ENCODE measurements at places on chromosomes 6 and 20. TPM values are rescaled to one million over a fixed set of nuclear protein-coding genes. Genes with fewer than 3 reads are reported as not detected.

Gene FAM217A
- not detected for total RNA-seq

Gene TAF4
- 16.4 TPM for total RNA-seq

- H3K27me3 ChIP-seq = no peaks in the 10 kb centered on the region
- peaks cover 24% of the 10 kb centered on the region for H3K4me1 ChIP-seq
- DNase-seq = no peak
- H3K36me3 ChIP-seq = peaks cover 47% of the 10 kb centered on the region
- no peak overlapping the region for H3K4me3 ChIP-seq
These were observed 17.1 kb downstream of the DIDO1 start for GRCh38 chr20:62908971-62909791.

DNA sequence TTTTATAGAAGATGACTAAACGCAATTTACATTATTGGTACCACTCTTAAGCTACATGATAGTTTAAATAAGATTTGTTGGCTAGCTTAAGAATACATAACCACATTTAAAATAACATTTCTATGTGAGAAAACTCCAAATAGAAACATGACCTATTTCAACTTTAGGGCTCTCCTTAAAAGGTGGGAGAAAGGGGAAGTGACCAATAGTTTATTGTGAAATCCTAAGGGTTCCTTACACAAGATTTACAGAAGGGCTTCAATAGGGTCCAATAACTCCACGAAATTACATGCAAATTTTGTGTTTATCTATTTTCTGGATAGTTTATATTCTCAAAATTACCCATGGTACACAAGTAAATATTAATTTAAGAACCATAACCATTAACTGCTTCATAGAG is 91.6 kb upstream of the DST start:
- H3K27me3 ChIP-seq = no peaks in the 10 kb centered on the region
- no peaks in the 10 kb centered on the region for H3K36me3 ChIP-seq
- H3K27ac ChIP-seq = no peak overlapping the region
- DNase-seq = no peak
- H3K4me3 ChIP-seq = no peak overlapping the region
